ENCODE measurements at places on chromosomes 11 and 22.

DNA sequence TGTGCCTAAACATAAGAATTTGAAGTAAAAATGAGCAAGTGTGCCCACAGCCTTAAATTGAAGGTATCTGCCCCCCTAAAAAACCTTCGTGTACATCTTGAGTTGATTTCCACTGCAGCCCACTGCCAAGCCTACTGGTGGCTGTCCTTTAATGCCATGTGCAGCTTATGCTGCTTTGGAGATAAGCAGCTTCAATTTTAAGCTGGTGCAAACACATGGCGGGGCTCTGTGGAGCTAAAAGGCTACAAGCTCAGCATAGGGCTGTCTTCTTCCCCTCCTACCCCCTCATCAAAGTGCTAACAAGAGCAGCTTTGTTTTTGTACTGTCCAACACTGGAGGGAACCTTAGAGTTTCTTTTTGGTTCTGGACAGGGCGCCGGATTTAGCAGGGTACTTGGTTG, 128.5 kb upstream of the LMO1 start:
- DNase-seq, result peak; percentile 93

DNA sequence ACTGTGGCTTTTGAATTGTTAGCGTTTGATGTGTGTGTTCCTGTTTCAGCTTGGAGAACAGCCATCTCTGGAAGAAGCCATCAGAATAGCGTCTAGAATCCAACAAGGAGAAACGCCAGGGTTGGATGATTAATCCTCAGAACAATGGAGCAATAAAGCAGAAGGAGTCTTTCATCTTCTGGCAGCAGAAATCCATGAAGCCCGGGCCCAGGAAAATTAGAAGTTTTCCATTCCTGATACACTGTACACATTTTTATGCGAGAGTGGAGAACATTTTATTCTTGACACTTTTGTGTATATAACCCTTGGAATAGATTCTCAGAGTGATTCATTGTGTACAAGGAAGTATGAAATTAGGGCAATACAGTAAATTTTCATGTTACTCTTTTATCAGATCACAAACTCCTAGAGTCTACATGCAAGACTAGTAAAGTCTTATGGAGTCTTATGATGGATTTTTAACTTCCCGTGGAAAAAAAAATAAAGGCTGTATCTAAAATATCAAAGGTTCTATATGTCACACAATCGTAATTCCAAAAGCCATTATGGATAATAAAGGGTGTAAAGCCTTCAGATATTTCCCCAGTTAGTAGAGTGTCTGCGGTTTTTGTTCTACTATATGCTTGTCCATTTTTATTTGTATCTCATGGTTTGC, 45.9 kb upstream of the WEE1 start:
- no peak for DNase-seq

GRCh38 chr11:67498544-67498972, 6.6 kb downstream of the PITPNM1 start:
- no peak for DNase-seq

DNA sequence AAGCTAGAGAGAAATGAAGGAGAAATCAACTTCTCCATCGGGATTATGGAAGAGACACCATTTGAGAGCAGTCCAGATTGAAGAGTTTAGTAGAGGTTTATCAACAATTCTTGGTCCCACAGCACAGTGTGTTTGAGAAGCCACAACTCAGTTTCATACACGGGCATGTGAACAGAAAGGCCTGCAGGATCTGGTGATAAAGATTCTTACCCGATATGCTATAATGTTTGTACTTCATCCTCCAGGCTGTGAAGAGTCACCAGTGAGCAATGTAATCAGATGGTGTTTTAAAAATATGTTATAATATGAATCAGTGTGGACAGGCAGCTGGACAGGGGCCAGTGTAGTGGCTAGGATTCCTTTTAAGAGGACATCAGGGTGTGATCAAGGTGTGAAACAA, 29.7 kb upstream of the VWA5A start:
- DNase-seq, result no peak

DNA sequence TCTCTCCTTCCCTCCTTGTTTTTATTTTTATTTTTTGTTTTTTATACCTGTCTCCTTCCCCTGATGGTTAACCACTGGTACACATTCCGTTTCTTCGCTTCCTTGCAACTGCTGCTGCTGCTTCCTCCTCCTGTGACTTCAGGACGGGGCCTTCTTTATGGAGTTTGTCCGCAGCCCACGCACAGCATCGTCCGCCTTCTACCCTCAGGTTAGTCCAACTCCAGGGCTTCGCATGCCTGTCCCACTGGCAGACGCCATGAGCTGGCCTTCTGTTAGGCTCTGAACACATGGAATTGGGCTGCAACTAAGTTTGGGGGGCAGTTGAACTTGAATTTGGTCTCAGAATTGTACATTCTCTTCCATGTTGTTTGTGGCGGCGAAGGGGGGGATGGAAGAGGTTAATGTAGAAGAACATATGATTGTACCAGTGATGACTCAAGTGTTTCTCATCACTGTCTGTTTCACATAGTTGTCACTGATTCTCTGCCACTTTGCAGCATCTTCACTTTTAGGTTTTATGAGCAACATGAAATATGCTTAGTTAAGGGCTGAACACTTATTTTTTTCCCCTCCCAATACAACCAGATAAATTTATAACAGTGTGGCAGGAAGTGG, 83.0 kb upstream of the YWHAH start:
- no peak for DNase-seq

- no peak for DNase-seq
Observed at GRCh38 chr22:46031965-46032851, 55.2 kb upstream of the WNT7B start.

- no peak for DNase-seq
Observed at GRCh38 chr11:66996609-66997273, 21.6 kb downstream of the C11orf86 start.

DNA sequence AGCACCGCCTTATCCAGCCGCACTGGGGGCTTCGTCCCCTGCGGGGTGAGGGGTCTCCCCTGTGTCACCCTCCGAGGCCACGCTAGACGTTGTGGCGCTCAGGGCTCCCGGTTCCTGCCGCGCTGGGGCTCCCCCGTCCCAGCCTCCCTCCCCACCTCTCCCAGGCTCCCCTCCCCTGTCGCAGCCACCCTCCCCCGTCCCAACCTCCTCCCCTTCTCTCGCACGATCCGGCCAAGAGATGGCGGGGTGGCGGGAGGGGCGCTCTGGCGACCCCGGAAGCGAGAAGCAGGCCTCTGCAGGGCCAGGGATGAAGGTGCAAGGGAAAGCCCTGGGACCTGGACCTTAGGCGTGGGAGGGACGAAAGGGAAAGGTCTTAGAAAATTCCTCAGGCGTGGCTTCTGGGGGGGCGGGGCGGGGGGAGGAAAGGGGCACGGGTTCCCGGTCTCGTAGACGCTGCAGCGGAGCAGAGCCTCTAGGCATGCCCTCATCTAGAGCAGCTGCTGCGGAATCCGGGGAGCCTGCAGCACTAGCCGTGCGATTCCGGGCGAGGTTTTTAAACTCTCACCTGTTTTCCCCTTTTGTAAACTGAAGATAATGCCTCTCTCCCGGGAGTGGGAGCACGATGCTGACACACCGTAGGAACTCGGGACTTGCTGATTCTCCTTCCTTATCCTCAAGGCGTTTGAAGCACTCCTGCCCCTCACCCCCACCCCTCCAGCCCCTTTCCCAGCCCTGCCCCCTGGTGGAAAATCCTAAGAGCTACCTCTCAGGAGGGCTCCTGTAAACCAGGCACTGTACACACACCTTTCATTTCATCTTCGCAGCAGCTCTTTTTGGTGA, 14.4 kb downstream of the KCNJ5 start:
- peak; percentile 83 for DNase-seq

DNA sequence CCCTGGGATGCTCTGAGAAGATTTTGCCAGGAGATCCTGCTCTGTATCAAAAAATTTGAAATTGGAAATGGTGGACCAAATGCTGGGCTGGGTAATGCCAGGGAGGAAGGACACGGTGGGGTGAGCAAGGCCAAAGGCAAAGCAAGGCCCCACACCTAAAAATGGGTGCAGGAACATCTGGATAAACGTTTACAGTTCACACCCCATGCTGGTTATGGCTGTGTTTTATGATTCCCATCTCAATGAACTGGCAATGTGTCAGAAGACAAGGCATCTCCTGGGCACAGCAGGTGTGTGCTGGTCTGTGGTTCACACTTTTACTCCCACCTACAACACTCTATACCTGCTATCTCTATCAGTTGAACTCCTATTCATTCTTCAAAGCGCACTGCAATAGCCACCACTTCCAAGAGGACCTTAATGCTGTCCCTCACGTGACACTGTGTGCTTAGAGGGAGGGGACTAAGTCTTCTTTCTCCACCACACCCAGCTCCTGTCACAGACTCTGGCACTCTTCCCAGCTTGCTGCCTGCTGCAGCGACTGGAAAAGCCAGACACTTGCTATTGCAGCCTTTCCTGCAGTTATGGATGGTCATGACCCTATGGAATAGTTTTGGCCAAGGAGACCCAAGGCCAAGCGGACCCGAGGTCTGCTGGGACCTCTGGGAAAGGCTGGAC, 277.5 kb downstream of the CTTN start:
- DNase-seq, result no peak

- DNase-seq, result no peak
Observed at GRCh38 chr11:126450806-126451205, 95.3 kb downstream of the ST3GAL4 start.

DNA sequence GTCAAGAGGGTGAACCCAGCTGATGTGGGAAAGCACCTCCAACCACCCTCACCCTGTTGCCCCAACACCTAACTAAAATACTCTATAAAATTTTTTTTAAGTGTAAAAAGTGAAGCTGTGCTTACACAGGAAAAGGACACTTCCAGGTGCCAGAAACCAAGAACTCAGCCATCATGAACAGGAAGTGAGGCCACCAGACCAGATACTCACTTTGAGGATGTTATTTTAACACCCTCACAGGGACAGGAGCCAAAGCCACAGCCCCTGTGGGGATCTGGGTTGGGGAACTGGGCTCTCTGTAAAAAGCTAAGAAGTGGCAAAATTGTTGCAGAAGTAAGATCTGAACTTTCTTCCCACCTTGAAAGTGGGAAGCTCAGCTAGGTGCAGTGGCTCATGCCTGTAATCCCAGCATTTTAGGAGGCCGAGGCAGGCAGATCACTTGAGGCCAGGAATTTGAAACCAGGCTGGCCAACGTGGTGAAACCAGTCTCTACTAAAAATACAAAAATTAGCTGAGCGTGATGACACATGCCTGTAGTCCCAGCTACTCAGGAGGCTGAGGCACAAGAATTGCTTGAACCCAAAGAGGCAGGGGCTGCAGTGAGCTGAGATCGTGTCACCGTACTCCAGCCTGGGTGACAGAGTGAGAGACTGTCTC, 3.8 kb downstream of the RSPH14 start:
- no peak for DNase-seq

DNA sequence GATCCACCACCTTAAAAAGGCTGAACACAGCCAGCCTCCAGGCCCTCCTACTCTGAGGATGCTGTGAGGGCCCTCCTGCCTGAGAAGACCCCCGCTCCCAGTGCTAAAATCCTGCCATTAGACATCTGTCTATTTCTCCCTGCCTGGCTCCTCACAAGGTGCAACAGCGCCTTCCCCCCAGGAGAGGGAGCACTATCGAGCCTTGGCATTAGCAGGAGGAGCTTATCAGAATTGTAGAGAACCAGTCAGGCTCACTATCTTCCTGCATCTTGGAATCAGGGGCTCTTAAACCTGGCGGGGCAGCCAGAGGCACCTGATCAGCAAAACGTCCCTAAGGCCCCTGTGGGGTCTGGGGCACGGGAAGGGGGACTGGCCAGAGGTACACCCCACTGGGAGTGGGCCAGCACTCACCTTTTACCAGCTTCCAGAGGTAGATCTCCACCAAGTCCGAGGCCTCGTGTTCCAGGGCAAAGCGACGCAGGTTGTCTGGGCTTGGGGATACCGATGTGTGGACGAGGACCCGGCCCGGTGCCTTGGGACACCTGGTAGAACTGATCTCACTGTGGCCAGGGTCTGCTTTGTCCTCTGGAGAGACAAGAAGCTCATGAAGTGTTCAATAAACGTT, 28.7 kb downstream of the CHRDL2 start:
- DNase-seq, result peak; percentile 82

- DNase-seq, result no peak
Observed at GRCh38 chr11:23063276-23063675, 203.0 kb upstream of the CCDC179 start.

DNA sequence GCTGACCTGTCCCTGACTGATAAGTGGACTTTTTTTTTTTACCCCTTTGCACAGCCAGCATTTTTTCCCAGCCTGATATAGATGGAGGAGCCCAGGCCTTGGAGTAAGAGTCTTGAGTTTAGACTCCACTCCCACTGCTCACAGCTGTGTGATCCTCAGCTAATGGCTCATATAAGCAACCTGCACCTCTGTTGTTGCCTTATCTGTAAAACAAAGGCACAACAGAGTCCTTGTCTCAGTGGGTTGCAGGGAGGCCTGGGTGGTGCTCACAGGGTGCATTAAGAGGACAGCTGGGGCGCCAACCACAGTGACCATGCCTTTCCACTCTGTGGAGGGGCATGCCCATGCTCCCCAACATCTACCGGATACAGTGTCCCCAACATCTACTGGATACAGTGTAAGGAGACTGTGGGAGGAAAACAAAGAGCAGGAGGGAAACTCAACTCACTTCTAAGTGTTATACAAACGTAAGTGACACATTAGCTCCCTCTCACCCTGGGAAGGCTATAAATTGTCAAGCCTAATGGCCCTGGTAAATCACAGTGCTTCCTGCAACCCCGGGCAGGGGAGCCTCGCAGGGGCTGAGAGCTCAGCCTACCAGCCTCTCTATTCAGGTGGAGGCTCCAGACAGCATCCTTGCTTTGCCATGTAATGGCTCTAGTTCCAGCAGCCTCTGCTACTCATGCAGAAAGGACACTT, 109.5 kb downstream of the TENM4 start:
- no peak for DNase-seq

- peak; percentile 27 for DNase-seq
Observed at GRCh38 chr11:128587415-128587814, at the start of gene ETS1. TSS of gene ETS1 (minus strand) at chr11:128587558. CDS start at chr11:128573130, 14,428 bp downstream.

Data from NCI-H82 (cell line).